ELR (cell line): ENCODE measurements at places on chromosomes 5 and 9.

DNA sequence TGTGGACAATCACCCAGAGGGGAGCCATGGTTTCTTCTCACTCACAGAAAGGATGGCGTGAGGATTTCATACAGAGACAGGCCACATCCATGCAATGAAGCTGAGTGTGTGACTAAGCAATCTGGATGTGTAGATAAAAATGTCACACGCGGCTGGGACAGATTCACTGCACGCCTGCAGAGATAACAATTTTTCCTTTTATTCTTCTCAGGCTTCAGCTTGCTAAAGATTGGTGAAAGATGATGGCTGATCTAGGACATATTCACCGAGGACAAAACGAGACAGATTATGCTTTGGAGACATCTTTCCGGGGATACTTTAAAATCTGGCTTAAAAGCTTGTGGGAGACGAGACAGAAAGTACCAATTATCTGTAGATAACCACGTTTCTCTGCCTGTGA, 313.9 kb upstream of the TRPC7 start:
- DNase-seq: no peak

DNA sequence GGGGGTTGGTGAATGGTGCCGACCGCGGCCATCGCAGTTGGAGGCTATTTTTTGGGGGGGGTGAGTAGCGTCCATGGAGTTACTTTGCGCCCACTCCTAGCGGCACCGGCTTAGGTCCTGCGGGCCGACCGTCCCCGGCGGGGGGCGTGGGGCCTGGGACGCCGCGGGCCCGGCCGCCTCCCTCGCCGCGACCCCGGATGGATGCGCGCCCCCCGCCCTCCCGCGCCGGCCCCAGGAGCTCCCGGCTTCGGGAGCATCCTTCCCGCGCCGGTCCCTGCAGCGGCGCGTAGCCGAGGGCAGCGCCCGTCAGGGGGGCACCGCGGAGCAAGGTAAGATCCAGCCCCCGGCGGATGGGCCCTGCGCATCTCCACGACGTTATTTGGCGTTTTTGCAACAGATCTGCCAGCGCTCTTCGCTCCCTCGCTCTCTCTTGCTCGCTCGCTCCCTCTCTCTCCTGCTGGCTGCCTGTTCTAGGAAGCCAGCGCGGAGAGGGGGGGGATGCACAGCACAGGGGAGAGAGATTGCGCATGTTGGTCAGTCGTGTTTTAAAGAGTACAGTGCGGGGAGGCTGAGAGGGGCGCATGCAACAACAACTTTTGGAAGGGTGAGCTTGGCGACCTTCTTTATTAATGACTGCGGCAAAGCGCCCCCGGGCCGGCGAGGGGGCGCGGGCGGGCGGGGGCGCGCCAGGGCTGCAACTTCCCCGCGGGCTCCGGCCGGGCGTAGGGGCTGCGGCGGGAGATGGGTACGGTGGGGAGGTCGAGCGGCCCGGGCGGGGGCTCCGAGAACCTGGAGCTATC, 413 bp downstream of the JADE2 start:
- peak; percentile 84 for DNase-seq

- no peak for DNase-seq
These were observed 7.1 kb downstream of the FNIP1 start for GRCh38 chr5:131789765-131790164.

DNA sequence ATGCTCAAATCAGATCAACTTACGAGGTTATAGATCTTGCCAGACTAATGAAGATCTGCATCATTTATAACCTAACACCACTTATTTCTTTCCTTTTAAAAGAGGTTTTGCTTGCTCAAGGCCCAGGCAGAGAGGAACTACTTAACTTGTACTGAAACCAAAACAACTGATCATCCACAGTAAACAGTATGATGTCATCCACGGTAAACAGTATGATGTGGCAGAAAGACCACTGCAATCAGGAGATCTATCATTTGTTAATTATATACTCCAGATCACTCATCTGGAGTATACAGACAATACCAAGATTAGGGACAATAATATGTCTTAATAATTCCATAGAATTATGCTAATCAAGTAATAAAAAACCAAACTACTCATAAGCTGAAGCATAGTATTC, 116.8 kb downstream of the ADAMTS6 start:
- peak; percentile 15 for DNase-seq

GRCh38 chr9:131706608-131706970, 33.3 kb downstream of the RAPGEF1 start:
- no peak for DNase-seq

GRCh38 chr9:27432308-27432707, 91.8 kb upstream of the IFNK start:
- no peak for DNase-seq

GRCh38 chr5:159943326-159943725, 27.0 kb downstream of the ADRA1B start:
- DNase-seq: no peak

DNA sequence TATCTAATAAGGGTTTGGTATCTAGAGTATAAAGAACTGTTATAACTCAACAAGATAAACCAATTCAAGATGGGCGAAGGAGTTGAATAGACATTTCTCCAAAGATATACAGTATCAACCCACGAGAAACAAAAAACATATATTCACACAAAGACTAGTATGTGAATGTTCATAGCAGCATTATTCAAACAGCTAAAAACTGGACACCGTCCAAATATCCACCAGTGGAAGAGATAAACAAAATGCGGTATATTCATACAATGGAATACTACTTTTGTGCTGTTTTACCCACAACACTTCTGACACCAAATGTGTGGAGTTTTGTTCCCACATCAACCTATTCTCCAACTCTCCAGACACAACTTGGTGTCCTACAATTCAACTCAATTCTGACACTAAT, 33.1 kb downstream of the EGR1 start:
- DNase-seq: no peak

GRCh38 chr5:83957188-83957587, 236.5 kb upstream of the HAPLN1 start:
- peak; percentile 60 for DNase-seq

DNA sequence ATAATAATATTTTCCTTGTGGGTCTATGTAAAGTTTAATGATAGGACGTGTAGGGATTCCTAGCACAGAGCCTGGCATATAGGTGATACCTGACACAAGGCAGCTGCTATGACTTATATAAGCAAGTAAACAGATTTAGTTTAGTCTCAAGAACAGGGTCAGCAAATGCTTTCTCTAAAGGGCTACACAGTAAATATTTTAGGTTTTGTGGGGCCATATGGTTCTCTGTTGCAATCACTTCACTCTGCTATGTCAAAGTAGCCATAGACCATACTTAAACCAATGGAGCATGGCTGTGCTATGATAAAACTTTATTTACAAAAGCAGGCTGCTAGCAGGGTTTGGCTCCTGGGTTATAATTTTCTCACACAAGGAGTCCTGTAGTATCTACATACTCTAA, 204.8 kb upstream of the KLF4 start:
- no peak for DNase-seq

GRCh38 chr5:173868096-173868880, 19.9 kb upstream of the CPEB4 start:
- peak; percentile 68 for DNase-seq

- DNase-seq: no peak
These were observed 269.1 kb downstream of the FSTL4 start for GRCh38 chr5:133343196-133343595.

- DNase-seq: no peak
These were observed 249.1 kb downstream of the DIRAS2 start for GRCh38 chr9:90393365-90394152.

DNA sequence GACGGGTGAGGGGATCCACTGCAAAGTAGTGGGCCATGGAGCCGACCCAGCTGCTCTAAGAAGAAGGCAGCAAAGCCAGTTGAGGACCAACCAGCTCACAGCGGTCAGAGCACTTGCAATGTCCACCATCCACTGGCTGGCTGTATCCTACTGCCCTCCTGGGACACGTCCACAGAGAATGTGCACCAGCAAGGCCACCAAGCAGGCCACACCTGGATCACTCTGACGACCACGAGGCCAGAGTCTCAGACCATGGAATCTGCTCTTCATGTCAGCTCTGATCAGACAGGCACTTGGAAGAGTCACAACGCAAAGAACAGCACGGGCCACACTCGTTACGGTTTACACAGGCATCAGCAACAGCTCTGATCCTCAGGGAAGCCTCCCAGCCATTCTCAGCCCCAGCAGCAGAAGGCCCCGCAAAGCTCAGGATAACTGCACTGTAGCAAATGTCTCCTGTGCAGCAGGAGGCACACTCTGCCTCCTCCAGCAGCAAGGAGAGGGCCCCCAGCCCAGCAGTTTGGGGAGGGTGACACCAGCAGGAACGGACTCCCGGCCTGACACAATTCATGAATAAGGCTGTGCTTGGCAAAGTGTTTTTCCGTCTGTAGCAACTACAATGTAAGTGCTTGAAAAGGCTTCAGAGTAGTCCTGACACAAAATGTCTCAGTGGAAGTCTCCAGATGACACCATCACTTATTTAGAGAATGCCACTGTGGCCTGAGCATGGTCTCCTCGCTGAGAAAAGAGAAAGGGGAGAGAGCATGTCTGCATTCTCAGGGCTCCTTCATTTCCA, 15.7 kb downstream of the SEMA4D start:
- no peak for DNase-seq

GRCh38 chr9:130197386-130197785, 25.2 kb downstream of the NCS1 start:
- no peak for DNase-seq

DNA sequence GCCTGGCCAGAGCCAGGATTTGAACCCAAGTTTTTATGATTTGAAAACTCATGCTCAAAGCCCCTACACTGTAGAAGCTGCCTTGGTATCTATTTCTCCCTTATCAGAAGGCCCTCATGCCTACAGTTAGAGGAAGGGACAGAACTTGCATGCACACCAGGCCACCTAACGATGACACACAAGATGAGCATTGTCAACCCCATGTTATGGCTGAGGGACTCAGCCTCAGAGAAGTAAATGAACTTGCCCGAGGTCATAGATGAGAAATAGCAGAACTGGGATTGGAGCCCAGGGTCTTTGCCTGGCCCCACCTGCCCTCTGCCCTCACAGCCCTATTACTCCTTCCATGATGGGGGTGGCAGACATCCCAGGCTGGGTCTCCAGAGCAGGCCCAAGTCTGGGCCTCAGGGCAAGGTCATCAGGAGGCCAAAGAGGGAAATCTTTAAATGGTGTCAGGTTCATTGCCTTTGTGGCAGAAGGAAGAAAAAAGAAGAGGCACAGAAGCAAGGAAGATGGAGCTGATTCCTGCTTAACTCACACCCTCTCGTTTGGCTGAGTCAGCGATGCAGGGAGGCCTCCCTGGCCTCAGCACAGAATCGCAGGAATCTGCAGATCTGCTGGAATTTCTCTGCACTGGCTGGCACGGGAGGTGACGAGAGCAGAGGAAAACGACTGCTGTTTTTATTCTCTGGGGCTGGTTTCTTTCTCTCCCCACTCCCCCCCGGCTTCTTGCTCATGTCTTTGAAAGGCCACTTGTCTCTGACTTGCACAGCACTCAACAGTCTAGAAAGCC, 20.6 kb upstream of the CRB2 start:
- peak; percentile 52 for DNase-seq

- DNase-seq: no peak
These were observed 101.8 kb downstream of the TMEM167A start for GRCh38 chr5:82975396-82975795.

DNA sequence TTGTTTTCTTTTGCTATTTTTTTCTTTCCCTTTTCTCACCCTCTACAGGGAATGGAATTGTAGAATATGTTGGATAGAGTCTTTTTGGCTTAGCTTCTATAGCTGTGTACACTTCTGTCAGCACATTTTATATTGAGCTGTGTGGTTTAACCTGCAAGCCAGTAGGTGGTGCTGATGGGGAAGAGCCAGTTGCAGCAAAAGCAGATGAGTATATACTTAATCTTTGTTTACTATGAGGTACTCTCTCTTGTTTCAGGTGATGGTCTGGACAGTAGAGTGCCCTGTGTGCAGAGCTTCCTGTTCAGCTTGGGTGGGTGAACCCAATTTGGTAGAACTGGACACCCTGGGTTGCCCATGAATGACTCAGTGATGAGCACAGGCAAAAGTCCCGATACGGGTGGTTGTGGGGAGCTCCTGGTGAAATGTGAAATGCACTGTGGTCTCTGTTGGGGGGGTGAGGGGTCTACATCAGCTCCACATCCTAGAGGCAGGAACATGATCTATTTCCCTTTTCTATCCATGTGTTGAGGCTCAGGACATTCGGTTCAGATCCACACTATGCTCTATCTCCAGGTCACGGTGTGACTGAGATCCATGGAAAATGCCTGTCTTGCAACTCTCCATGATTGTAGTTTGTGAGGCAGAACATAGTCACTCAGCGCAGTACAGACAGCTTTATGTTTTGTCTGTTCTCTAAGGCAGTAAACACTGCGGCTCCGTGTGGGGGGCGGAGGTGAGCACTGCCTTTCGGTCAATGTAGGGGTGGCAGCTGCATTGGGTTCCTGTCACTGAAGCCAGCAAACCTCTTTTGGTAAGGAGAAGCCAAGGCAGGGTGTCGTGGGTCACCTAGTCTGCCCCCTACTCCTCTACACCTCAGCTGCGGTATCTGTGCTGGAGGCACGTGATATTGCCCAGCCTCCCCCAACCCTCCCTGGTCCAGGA, 353.2 kb downstream of the PRR16 start:
- DNase-seq: peak; percentile 48

DNA sequence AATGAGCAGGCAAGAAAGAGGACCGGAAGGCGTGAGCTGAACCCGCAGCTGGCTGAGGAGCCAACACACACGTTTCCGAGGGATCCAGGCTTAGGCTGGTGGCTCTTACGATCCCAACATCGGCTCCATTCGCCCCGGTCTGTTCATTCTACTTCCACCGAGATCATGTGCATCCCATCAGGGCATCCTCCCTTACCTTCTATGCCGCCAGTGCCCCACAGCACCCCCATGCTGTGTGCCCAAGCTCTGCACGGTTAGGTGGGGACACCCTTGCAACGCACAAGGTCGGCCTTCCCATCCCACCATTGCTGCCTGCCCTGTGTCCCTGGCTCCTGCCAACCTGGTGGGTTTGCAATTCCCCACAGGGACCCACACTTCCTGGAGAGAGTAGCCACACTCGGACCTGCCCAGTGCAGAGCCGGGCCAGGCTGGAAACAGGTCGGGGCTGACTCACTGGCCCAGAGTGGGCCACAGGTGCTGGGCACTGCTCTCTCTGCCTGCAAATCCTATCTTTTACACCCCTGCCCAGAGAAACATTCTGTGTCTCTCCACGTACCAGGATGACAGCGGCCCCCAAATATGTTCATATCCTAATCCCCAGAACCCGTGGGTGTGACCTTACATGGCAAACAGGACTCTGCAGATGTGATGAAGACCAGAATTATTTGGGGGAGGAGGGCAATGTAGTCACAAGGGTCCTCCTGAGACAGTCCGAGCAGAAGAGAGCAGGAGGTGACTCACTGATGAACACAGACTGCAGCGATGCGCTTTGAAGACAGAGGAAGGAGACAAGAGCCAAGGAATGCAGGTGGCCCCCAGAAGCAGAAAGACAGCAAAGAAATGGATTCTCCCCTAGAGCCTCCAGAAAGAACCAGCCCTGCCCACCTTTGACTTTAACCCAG, 182.2 kb downstream of the AUH start:
- peak; percentile 92 for DNase-seq

GRCh38 chr9:17622749-17623148, 43.9 kb downstream of the SH3GL2 start:
- no peak for DNase-seq

DNA sequence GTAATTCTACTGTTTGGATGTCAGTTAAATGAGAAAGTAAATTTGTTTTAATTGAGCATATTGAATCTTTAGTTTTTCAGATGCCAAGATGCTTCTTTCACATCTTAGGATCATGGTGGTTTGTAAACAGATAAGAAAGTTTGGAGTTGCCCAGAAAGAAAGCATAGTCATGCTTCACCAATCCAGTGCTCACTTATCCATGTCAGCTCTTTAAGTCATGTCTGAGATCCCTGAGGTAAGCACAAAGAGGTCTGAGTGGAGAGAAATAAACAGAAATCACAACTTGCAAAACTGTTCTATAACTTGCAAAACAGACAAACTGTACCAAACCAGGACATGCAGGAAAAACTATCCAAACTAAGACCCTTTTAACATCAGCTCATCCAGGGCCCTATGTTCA, 87.7 kb downstream of the OSTF1 start:
- no peak for DNase-seq
